Activated CD8-positive, alpha-beta memory T cell treated with anti-CD3 and anti-CD28 coated beads for 4 hours (primary cell): ENCODE measurements at places on chromosomes 4 and X.
A peak's percentile ranks its signal among the peaks of the same experiment; 100 is the strongest.

DNA sequence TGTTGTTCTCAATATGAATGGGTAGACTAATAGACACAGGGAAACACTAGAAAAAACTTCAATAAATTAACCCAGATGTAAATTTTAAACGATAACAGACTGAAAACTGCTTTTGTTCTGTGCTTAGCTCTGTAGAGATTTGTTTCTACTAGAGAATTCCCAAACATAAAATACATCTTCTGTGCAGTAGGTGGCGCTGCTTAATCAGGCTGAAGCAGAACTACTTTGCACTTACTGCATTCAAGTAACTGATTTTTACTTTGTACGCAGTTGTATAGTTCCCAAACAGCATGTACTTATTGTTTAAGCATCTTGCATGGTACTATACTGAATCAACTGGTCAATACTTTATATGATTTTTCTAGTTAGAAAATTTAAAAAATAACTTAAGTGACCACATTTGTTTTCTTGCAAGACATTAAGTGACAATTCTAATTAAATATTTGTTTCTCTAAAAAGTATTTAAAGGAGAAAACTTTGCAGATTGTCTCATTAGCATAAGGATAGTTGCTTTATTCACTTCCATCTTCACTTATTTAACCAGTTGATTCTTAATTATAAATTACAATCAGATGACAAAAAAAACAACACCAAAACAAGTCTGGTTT is 490.6 kb downstream of the IL15 start:
- DNase-seq, result peak; percentile 15

GRCh38 chr4:38805530-38806145 is 1.0 kb upstream of the TLR1 start:
- DNase-seq, result no peak

- DNase-seq, result no peak
Measured at GRCh38 chr4:75655562-75655961, 17.6 kb downstream of the G3BP2 start.

- DNase-seq, result no peak
Measured at GRCh38 chr4:102815981-102816380, 11.4 kb downstream of the UBE2D3 start.

DNA sequence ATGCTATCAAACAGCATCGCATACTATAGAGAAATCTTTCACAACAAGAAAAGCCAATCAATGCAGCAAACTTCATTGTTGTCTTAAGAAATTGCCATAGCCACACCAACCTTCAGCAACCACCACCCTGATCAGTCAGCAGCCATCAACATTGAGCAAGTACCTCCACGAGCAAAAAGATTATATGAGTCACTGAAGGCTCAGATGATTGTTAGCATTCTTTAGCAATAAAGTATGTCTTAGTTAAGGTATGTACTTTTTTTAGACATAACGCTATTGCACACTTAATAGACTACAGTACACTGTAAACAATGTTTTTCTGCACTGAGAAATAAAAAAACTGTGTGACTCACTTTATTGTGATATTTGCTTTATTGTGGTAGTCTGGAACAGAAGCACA is 37.8 kb upstream of the FUNDC1 start:
- no peak for DNase-seq

GRCh38 chrX:151870602-151871001 is 42.1 kb upstream of the MAGEA4 start:
- no peak for DNase-seq

- no peak for DNase-seq
Measured at GRCh38 chrX:3440981-3441380, 94.5 kb upstream of the MXRA5 start.

- DNase-seq, result no peak
Measured at GRCh38 chrX:40078489-40079227, 19.1 kb downstream of the BCOR start.

GRCh38 chr4:53863158-53863557 is 201.2 kb downstream of the CHIC2 start:
- DNase-seq, result no peak
